Activated naive CD4-positive, alpha-beta T cell treated with anti-CD3 and anti-CD28 coated beads, Interleukin-2, amount 50 U/mL, for 72 hours (primary cell): ENCODE measurements at places on chromosomes 6 and 20.
A peak's percentile ranks its signal among the peaks of the same experiment; 100 is the strongest.

- DNase-seq, result no peak
Observed at GRCh38 chr6:121984956-121985355, 414.5 kb upstream of the HSF2 start.

- no peak for DNase-seq
Observed at GRCh38 chr20:64254156-64254555, 1.4 kb upstream of the PCMTD2 start.

DNA sequence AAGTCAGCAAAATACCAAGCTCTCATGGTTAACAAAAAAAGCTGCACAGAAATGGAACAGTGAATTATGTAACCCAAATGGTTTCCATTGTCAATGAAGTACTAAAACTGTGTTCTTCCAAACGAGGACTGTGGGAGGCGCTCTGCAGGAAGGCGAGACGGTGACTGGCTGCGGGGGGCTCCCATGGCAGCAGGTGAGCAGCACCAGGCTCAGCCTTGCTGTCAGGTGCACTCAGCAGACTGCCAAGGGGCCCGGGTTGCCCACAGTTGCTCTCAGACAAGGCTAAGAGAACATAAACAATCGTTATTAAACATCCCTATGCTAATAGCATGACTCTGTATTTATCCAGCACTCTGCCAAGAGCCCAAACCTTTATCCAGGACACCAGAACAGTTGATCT, 630.3 kb upstream of the ARID1B start:
- no peak for DNase-seq

GRCh38 chr20:32672982-32673851, 524 bp downstream of the C20orf203 start:
- DNase-seq, result peak; percentile 63

GRCh38 chr6:77290798-77291197, 172.5 kb downstream of the HTR1B start:
- DNase-seq, result no peak

GRCh38 chr20:40686434-40686882, 2.6 kb downstream of the MAFB start:
- no peak for DNase-seq

DNA sequence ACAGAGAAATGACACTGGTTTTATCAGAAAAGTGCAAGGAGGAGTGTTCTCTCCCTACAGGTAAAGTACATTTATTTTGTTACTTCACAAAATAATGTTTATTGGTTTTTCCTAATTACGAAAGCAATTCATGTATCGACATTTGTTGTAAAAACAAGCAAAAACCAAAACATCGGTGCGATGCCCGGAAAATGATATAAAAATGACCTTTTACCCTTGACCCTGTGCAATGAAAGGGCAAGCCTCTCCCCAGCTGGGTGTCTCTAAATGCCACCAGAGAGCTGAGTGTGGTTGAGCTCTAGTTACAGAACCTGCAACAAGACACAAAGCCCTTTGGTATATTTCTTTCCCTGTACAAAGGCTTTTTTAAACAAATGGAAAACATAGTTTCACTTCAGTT, 65.4 kb downstream of the CD164 start:
- DNase-seq, result no peak

DNA sequence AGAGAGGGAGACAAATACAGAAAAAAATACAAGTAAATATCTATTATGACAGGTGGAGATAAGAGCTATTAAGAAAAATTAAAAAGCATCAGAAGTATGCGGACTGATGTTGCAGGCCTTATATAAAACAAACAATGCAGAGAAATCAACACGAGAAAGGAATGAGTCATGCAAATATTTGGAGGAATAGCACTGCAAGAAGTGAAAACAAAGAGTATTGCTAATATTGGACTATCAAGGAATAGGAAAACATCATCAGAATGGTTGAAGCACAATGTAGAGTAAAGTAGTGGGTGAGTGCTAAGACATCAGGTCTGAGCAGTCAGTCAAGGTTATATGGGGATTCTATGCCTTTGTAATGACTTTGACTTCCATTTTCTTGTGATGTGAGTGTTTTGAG, 657.5 kb upstream of the GJE1 start:
- no peak for DNase-seq

DNA sequence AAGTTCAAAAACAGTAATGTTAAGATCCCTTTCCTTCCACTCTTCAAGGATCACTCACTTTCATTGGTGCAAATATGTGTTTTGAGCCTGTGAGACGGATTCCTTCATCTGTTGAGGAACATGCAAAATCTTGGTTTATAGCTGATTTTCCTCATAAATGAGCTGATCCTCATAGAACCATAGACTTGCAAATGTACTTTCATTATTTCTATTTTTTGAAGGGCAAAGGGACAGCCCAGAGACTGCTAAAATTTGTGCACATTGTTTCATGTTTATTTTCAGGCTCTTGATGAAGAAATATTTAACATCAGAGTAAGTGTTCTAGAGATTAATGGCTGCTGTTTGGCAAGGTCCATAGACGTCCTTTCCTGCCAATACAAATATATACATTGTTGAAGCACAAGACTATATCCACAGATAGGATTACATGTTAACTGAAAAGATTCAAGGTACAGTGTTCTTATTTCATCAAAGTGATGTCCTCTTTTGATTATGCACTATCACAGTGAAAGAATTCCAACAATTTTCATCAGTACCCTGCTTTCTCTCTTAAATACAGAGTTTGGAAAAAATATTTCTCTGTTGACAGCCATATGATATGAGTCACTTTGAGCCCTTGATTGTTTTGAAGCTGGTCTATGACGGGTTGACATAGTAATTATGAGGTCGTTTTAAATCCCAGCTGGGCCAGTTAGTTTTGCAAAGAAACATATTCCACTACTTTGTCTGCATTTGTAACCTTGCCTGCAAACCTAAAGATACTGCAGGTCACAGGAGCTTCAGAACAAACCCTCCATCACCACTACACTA, 95.7 kb downstream of the FILIP1 start:
- no peak for DNase-seq

GRCh38 chr6:110534731-110535492, 58.5 kb upstream of the SLC22A16 start:
- DNase-seq, result no peak

DNA sequence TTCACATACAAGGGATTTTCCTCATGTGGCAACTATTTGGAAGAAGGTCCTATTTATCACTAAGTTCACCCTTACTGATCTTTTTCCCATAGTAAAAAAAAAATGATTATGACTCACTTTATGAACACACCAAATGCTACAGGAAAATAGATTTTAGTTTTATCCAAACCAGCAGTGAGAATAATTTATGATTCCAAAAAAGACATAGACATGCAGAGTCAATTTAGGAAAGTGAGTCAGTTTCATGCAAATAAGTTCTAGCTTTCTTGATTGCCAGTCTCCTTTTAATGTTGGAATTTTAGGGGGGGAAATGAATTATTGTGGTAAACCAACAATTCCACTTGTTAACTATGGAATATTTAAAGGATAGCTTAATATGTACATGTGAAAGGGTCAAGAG, 64.0 kb upstream of the RNF146 start:
- DNase-seq, result no peak

DNA sequence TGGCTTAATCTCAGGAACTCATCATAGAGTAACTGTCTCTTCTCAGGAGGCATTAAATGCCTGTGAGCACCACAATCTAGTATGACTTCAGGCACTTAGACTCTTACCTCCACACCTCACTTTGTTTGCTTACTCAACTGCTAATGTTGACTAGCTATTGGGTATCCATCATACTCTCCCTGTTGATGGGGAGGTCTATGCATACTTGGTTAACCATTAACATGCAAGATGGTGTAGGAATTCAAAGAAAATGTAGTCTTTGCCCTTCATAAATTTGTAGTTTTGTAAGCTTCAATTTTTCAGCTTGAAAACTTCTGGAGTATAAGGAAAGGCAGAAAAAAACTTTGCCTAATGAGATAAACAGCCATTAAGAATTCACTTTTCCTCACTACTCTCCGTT, 501.0 kb upstream of the MARCKS start:
- no peak for DNase-seq

- no peak for DNase-seq
Observed at GRCh38 chr6:32214126-32214525, 9.7 kb downstream of the NOTCH4 start.

DNA sequence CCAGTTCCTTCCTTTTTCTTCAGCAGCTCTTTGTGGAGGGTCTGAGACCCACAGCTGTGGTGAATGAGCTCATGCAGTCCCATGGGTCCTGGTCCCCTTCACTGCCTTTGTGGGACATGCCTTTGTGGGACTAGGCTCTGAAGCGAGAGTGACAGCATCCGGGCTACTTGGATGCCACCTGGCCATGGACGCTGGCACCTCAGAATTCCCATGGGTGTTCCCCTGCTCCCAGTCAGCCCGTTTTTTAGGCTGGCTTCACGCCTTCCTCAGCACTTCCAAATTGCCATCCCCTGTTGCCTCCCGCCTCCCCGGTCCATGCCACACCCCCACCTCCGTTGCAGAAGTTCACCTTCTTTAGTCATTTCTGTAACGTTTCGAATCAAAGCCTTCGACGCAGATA, 45.1 kb downstream of the RAMACL start:
- no peak for DNase-seq

DNA sequence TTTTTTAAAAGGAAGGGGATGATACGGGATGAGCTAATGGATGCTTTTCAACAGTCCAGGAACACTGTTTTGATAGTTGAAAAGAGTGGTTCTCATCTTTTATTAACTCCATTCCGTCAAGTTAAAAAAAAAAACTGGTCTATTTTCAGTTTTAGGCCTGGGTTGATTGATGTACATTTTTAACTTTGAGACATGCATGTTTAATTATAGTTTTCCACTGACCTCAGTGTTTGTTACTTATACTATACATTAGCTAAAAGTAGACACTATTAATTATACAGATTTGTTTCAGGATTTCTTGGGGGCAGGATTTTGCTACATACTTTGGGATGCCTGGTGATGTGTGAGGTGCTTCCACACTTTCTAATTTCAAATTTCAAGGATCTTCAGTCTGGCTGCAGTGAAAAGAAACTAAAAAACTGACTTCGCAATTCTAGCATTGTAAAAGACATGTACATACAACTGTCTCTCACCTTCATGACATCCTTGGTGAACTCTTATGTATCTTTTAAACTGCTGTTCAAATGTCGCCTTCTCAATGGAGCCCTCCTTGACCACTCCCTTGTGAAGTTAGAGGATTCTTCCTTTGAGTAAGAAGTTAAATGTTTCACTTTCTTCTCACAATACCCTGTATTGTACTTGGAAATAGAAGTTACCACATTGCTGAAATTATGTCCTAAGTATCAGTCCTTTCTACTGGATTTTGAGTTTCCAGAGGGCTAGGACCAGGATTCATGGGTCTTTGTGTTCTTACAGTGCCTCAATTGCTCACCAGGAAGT, 101.7 kb downstream of the TSHZ2 start:
- no peak for DNase-seq

DNA sequence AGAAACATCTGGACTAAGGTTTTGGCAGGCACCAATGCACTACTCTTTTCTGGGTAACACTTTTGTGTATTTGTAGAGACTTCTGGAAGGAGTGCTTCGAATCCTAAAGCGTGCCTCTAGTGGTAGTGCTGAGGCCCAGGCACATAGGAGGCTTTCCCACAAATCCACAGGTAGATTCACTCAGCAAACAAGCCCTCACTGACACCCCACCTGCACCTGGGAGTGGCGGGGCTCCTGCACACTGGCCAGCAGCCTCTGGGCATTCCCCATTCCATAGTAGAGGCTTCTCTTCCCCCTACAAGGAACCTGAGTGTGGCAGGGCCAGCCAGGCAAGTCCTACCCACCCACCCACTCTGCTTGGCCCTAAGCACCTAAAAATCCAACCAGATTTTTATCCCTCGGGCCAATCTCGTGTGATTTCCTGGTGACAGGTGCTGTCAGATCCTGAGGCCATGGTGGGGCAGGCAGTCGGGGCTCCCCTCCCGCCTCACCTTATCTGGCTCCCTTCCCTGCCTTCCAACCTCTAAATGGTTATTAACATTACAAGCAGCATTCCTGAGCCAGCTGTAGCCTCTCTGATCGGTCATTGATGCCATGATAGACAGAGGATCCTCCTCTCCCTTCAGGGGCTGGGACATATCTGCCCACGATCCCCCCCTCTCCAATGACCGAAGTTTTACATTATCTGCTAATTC, 82.4 kb downstream of the SLC2A10 start:
- DNase-seq, result no peak

GRCh38 chr6:28251661-28252008, 434 bp downstream of the ZKSCAN4 start:
- peak; percentile 58 for DNase-seq

DNA sequence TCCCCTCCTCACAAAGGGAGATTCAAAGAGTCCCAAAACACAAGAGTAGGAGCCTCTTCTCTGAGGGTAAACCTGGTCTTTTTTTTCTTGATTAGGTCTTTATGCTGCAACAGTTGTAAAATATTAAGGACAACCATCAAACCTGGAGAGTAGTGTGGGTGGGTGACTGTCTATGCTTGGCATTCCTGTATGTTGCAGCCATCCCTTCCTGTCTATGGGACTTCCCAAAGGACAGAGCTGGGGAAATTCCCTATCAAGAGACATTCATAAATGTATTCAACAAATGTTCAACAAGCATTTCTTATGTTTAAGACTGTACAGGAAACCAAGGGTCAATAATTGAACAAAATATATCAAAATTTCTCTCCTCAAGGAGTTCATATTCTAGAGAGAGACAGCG, 5.5 kb downstream of the BTN2A2 start:
- DNase-seq, result no peak

DNA sequence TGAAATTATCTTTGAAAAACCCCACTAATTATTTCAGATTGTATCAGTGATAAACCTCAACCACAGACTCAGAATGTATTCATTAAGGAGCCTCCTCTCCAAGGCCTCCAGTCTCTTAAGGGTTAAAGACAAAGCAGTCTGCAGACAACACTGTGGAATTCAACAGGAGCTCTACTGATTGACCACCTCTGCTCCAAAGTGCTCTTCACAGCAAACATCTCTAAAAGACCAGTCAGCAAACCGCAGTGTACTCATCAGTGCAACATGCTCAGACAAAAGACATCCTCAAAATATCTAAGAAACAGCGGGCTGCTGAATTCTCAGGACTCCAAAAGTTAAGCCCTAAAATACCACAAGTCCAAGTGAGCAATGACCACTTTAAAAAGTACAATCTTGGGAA, 42.0 kb downstream of the UQCC1 start:
- no peak for DNase-seq

DNA sequence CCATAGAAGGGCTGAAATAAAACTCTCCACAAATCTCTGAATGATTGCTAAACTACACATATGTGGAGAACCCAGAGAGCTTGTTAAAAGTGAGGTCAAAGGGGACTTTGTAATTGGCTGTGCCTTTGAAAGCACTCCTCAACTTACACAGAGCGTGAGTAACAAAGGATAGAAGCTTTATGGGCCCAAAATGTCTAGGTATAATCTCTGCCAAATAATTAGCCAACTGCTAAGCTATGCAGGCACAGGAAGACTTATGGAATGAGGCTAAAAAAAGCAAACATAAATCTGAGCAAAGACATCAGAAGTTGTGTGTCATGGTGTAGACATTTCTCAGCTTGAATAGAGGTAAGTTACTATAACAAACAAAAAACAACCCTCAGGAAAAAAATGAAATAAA, 23.3 kb upstream of the UST start:
- DNase-seq, result no peak

- DNase-seq, result no peak
Observed at GRCh38 chr20:58374027-58374850, 14.8 kb upstream of the VAPB start.

GRCh38 chr20:6533351-6533750, 234.1 kb upstream of the BMP2 start:
- DNase-seq, result no peak

GRCh38 chr20:25459916-25460535, 52.6 kb downstream of the GINS1 start:
- no peak for DNase-seq
